DMS79 treated with DMSO at 0.1 percent for 48 hours (cell line): ENCODE measurements at places on chromosomes 16 and 17.

DNA sequence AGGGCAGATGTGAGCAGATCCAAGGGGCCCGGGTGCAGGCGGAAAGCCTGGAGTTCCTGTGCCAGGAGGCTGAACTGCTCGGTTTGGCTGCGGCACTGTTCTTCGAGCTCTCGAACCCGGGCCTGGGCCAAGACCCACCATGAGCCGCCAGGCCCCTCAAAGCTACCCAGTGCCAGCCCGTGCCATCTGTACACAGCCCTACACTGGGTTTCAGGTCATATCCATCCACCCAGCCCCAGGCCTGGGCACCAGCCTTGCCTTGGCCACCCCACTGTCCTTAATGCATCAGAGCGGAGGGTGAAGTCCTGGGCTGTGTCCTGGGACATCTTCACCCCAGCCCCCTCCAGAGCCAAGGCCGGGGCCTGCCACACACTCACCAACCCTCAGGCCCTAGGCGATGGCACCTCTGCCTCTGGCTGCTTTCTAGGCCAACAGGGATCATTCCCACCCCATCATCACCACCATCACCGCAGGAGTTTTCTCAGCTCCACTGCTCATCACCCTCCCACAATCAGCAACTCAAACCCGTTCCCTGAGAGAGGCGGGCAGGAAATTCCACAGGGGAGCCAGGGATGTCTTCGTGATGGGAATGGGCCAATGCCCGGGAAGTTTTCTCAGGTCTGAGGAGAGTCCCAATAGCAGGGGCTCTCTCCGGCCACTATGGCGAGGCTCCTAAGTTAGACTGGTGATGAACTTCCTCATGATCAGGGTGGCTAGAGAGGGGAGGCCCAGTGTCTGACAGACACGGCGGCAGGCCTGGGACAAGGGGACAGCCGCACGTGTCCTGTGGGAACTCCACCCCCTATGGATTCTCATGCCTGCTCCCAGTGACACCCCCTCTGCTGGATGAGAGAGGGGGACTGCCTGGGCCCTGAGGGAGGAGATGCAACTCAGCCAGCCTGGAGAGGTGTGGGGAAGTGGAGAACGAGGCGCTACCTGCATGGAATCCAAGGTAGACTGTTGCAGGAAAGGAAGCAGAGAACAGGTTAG, 9.1 kb downstream of the TSPOAP1 start:
- no peak for DNase-seq

- no peak for DNase-seq
These were observed 16.8 kb downstream of the SMCR8 start for GRCh38 chr17:18331879-18332278.

DNA sequence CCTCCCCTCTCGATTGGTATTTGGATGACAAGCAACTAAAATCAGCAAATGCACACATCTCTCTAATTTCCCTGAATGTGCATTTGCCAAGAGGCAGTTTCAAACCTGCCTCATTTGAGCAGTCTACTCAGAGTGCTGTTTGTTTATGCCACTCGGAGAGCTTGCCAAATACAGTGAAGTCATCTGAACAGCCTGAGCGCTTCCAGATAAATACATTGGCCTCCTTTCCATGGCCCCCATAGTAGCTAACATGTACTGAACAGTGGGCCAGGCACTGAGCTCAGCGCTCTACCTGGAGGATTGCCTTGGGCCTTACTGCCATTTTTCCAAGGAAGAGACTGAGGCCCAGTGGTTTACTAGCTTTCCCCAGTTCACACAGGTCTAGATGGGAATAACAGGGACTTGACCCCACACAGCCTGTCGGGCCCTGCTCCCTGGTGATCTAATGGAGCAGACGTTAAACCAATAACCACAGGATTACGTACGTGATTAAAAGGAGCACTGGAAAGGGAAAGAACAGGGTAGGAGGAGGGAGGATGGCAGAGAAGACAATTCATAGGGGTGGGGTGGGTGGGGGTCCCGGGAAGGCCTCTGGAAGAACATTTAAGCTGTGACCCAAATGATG, 18.7 kb upstream of the ANKRD40CL start:
- peak; percentile 41 for DNase-seq

DNA sequence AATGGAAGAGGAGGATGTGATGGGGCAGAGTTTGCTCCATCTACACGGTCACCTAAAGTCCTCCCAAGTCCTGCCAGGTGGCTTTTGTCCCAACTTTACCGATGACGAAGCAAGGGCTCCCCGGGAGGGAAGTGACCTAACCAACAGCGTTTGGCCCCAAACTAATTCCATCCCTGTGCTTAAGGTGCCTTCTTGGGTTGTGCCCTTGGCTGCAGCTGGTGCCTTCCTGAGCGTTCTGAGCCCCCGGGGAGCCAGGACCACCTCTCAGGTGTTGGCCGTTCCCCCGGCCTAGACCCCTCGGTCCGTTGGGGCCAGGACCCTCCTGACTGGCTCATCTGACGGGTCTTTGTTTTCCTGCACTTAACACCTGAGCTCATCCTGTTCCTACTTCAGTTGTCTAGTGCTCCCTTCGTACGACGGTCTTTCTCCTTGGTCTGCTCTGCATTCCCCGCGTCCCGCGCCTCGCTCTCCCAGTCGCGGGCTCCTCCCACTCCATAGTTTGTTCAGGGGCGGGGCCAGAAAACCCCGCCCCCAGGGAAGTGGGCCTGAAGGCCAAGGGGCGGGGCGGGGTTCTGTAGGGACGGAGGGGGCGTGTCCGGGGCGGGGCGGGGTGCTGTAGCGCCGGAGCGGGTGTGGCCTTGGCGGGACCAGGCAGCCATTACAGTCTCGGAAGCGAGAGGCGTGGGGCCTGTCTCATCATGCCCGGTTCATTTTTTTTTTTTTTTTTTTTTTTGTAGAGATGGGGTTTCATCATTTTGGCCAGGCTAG, 822 bp upstream of the ZSCAN10 start:
- DNase-seq, result no peak

DNA sequence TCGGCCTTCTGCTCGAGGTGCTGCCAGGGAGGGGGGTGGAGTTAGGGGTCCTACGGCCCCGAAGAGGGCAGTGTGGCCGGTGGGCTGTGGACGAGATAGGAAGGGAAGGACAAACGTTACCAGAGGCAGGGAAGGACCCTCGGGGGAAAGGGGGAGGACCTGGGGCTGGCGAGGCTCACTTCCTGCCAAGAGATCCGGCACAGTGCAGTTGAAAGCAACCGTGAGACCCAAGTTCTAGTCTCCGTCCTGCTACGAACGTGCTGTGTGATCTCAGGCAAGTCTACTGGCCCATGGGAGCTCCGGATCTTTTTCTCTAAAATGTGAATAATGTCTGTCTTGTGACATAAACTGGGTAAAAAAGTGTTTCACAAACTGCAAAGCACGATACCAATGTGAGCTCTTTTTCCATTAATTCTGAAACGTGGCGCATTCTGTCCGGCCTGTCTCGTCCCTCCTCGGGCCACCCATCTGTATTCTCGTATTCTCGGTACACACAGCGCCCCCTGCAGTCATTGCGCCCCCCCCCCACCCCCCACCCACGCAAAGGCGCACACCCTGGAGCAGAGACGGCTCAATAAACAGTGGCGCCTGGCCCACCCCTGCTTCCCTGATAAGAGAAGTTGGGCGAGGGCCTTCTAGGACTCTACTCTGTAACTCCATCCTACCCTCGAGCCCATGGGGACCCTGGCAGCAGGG, 8.8 kb downstream of the CYGB start:
- DNase-seq, result no peak

- no peak for DNase-seq
These were observed 11.1 kb upstream of the TNK1 start for GRCh38 chr17:7369825-7370224.

DNA sequence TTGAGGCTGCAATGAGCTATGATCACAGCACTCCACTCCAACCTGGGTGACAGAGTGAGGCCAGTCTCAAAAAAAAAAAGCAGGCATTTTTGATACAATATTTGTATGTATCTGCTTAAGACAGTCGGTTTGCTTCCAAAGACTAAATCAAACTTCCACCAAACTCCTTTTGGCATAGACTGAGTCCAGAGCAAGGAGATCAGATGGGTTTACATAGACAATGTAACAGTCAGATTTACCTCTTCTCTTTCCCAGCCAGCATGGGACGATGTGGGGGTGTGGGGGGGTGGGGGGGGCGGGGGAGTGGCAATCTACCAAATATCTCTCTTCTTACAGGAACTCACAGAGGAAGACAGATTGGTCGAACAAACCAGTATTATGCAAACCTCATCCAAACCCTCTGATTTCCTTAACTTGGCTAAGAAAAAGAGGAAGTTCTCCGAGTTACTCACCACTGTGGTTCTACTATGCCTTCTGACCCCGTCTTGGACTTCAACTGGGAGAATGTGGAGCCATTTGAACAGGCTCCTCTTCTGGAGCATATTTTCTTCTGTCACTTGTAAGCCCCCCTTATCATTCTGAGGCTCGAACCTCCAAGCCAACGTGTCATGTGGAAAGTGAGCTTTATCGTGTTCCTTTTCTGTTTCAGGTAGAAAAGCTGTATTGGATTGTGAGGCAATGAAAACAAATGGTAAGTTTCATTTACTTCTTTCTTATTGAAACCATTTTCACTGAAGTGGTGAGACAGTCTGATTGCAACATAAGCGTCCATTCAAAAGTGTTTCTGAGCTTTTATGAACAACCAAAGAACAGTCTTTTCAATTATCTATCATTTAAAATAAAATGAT, at the start of gene MILR1:
Gene MILR1 (plus strand): TSS at position 451 of the 848 bp plus-strand sequence. CDS start 54 bp downstream, at position 505.
- no peak for DNase-seq

GRCh38 chr17:59154721-59155438, at the start of gene SKA2:
TSS of gene SKA2 (minus strand) at chr17:59155186. CDS start at chr17:59155163, 23 bp downstream.
- DNase-seq, result peak; percentile 99

DNA sequence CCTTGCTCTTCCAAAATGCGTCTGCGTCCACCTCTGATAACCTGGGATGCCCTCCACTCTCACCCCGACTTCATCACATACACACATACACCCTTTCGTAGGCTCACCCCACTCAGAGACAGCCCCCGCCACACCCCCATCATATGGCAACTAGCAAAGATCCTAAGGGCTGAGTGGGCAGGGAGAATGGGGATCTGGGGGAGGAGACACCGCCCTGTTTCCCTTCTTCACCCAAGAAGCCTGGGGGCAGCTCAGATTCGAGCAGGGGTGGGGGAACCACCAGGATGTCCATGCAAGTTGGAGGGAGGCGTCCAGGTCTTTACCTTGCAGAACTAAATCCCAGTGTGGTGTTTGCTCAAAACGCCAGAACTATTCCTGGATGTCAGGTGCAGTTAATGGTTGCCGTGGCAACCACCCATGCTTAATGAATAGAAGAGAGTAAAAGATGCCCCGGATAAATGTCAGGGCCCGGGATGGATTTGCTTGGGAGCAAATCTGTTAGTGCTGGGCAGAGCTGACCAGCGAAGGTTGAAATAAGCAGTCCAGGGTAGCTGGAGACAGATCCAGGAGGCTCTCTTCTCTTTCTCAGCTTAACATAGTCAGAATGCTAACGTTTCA, 72.8 kb downstream of the CACNG3 start:
- no peak for DNase-seq

- DNase-seq, result no peak
These were observed 17.1 kb downstream of the CDH1 start for GRCh38 chr16:68754084-68754792.

DNA sequence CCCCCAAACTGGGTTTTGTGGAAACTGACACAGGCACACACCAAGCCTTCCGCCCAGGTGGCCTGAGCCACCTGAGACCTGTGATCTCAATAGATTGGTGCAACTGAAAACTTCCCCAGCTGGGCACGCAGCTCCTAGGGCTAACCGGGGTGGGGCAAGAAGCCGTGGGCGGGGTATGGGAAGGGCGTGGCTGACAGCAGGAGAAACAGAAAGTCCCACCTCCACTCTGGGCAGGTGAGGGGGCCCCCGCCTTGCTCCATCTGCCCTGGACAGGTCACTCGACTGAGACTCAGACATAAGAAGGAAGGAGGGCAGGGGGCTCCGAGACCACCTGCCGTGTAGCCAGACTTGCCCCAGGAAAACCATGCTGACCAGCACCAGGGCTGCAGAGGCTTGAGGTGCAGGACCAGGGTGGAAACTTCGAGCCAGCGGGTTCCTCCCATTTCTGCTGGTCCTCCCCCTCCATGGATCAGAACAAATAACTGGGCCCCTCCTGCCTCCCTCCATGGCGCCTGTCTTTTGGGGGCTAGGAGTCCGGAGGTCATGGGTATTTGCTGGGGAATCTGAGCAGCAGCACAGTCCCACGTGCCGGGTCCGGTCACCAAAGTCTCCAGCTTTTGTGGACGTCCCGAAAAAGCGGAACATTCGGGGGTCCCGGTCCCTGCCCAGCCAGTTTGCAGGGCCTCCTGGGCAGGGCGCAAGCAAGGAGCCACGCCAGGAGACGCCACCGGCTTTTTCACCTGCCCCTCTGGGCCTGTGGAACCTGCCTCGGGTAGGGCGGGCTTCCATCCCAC, 1.3 kb downstream of the TIMP2 start:
- DNase-seq, result peak; percentile 16

DNA sequence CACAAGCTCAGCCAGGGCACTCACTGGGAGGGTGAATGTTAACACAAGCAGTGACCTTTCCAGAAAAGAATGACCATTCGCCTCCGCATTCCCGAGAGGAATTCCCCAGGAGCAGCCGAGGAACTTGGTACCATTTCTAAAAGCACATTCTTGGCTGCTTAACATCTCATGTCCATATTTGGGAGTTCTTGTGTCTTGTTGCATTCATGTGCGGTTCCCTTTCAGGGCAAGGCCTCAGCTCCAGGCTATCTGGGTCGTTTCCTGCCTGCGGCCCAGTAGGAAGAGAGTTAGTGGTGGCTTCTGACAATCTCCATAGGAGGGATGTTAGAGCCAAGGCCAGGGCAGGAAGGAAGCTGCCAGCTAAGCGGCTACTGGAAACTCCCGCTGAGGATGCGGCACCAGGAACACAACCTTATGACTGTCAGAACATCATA, 27.8 kb upstream of the MEAK7 start:
- DNase-seq, result no peak

DNA sequence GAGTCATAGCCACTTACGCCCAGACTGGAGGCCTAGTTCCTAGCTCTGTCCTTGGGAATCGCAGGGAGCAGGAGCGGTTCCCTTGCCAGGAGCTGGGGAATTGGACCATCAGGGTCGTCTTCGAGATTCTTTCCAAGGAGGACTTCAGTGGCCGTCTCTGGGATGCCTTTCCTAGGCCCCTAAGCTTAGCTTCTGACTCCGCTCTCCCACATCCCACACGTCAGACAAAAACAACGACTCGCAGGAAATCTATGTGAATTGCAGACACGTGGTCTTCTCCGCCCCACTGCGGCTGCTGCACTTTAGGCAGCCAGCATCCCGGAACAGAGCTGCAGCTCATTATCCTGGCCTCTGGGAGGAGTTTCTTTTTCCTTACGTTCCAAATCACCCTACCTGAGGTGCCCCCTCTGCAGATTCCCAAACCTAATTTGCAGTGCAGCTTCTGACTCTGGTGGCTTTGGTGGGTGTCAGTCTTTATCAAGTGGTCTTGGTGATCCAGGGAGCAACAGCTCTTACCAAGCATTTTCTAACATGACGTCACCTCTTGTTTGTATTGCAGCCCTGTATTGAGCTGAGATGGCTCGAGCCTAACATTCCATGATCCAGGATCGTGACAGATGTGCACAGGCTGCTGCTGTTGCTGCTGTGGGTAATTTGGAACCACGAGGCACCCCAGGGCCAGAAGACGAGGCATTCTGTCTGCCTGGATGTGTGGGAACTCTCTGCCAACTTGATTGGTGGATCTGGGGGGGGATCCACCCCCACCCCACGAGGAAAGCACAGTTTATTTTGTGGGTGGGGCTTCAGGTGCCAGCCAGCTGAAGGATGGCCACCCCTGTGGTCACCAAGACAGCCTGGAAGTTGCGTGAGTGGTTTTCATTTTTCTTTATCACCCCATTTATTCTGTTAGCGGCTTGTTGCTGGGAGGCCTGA, 1.1 kb downstream of the KATNB1 start:
- DNase-seq, result peak; percentile 24
